NCI-H446 (cell line): ENCODE measurements at places on chromosomes 11 and 22.

- no peak for DNase-seq
Observed at GRCh38 chr11:121421149-121421901, 30.8 kb upstream of the SORL1 start.

DNA sequence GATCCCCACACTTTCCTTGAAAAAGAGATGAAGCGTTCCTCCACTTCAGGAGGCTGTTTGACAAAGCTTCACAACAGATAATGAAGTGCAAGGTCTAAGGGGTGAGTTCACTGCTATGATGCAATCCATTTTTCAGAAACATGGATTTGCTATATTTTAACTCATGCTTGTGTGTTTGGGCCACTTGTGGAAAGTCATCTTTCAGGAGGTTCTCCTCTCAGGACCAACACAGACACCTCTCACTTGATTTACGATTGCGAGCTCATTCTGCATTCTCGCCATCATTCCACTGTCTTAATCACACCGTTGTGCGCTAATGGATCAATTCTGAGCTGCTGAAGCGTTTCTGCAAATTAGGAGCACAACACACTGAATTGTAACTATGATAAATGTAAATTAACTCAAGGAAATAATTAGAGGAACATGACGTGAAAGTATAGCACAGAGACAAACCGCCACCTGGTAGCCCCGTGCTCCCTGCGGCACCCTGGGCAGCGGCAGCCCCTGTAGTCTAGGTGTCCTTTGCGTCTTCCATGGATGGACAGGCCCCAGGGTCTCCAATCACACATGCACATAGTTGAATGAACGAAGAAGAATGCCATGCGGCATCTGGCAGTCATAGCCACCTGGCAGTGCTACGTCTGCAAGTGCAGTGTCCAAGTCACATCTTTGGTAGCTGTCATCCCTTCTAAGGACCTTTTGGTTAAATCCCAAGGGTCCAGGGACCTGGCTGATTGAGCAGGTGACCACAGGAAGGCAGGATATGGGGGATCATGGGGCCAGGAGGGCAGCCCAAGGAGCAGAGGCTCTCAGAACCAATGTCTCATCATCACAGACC is 28.1 kb upstream of the RTL6 start:
- DNase-seq = no peak

GRCh38 chr11:132036746-132037466 is 666.5 kb downstream of the NTM start:
- DNase-seq = no peak

GRCh38 chr11:105032495-105032894 is 2.4 kb downstream of the CASP1 start:
- DNase-seq = no peak

DNA sequence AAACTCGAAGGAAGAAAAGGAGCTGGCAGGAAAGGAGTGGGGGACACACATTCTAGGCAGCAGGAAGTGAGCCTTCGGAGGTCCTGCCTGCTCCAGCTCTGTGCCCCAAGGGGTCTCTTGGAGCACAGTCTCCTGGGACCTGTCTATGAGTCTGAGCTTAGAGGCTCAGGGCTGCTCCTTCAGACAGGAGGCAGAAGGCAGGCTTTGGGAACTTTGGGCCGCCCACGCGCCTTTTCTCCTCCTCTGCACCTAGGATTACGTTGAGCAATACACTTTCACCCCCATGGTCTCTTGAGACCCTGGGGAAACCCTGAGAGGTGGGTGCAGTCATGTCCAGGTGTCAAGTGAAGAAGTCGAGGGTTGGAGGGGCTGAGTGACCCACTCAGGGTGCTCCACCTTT is 965 bp downstream of the TCN2 start:
- no peak for DNase-seq

GRCh38 chr11:4610258-4610935 is 2.4 kb upstream of the TRIM68 start:
- DNase-seq = no peak

DNA sequence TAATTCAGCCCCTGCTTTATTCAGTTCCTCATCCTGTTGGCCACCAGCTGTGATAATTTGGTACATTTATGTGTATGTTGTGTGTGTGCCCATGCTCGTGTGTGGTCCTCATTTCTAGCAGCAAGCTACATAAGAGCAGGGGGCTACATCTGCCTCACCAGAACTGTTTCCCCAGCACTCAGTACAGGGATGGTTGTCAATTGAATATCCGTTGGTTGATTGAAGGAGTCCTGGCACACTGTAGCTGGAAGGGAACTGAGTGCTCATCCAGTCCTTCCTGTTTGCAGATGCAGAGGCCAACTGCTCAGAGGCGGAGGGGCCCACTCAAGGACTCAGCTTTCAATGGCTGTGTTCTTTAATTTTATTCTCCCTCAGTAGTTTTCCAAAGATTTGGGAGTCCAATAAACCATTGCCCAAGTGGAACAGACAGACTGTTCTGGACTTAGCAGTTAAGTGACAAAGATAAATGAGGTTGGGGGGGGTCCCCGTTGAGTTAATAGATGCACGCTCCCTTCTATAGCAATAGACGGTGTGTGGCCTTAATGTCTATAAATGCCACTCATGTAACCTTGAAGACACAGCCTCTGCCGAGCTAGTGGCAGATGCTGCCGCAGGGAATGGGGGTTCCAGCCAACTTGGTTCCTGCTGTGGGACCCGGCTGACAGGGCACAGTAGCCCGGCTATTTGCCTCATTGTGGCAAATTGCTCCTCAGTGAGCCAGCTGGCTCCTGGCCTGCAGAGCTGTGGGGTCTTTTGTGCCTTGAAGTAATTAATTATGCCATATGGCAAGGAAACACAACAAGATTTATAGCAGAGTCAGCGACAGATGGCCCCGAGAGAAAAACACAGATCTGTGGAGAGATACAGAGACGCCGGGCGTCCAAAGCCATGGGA is 71.4 kb upstream of the GRK3 start:
- DNase-seq = peak; percentile 99

DNA sequence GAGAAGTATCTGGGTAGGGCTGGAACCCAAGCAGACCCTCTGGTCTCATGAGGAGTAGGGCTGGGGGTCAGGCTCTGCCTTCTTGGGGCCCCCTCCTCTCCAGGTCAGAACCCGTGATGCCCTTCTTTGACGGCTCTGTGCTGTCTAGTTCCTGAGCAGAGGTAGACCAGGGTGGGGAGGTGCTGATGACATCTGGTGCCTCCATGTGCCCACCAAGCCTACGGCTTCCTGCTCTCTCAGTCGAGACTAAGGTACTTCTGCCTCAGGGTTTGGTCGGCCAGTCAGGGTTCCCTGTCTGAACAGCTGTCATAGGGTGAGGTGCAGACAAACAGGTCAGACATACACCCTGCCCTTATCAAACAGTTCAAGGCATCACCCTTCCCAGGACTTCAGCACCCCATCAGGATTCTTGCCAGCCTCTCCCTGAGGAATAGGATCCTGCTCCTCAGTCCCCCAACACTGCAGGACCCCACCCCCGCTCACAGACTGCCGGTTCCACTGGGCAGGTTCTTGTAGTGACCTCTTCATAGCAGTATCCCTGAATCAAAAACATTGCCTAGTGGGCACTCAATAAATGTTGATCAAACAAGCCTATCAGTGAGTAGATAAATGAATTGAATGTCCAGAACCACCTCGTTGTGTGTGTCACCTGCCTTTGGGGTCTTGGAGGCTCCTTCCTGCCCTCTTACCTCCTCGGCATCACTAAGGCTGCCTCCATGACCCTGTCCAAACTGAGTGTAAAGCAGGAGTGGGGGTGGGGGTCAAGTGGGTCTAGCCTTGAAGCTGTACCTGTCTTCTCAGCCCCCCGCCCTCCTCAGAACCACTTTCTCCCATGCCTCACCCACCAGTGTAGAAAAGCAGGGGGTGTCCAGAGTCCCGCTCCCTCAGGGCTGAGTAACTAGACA is 158.2 kb downstream of the BUD13 start:
- DNase-seq = no peak

DNA sequence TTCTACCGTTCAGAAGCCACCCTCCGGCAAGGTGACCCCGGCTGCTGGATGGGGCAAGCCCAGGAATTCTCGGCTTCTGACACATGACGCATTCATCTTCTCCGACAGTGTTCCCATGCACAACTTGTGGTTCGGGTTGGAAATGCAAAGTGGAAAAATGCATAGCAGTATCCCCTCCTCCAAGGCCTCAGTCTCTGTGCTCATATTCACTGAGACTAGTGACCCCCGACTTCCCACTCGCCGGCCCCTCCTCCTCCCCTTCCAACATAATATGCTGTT is 70.0 kb upstream of the NTM start:
- no peak for DNase-seq

DNA sequence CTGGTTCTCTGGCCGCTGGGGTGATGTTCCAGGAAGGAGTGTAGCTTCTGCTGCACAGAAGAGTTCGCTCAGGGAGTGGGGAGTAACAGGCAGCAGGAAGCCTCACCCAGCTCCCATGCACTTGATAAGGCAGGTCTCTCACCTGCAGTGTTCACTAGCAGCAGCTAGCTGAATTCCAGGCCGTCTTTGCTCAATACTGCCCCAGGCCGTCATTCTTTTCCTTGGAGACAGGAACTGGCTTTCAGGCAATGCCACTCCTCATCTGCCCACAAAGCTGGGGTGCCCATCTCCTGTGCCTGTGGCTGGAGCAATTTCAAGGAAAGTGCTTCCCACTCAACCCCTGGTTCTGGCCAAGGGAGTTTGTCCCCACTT is 66.1 kb downstream of the ARHGAP42 start:
- DNase-seq = no peak

DNA sequence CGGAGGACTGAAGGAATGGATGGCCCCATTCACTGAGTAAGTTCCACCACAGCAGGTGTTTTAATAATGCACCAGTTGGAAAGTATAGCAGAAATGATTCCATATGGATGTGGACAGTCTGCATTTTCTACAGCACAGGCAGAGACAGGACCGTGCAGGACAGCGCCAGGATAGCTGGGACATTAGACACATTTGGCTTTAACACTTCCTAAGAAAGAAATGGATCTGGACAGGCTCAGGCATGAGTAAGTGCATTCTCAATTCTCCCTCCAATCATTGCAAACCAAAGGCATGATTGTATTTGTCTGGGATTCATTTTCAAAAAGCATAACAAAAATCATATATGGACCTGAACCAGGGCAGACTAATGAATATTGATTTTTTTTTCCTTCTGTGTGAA is 233.0 kb upstream of the POU2AF2 start:
- no peak for DNase-seq

- DNase-seq = no peak
Observed at GRCh38 chr22:43222262-43222661, 35.3 kb upstream of the TTLL12 start.
